LoVo (cell line): ENCODE measurements at places on chromosomes 16 and 17.

DNA sequence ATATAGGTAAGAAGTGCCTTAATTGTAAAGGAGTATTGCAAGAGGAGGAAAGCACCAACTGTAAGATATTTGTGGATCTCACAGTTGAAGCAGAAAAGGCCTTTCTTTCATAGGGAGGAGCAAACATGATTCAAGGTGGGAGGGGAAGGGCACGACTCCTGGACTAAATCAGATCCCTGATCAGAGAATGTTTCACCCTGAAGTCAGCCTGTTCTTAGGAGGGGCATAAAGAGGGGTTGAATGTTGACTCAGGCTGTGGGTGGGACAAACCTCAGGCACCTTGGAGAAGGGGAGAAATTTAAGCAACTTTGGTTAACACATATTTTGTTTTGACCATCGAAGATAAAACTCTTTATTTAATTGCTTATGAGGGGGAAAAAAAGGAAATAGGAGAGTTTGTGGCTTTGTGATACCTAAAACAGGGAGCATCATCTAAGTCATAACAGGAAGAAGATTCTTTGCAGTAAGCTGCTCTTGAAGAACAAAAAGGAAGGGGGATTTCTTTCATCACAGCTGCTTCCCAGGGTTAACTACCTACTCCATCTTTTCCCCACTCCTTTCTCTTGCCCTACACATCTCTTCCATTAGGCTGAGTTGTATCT, 158.6 kb upstream of the ZNF267 start:
- no peak for DNase-seq

DNA sequence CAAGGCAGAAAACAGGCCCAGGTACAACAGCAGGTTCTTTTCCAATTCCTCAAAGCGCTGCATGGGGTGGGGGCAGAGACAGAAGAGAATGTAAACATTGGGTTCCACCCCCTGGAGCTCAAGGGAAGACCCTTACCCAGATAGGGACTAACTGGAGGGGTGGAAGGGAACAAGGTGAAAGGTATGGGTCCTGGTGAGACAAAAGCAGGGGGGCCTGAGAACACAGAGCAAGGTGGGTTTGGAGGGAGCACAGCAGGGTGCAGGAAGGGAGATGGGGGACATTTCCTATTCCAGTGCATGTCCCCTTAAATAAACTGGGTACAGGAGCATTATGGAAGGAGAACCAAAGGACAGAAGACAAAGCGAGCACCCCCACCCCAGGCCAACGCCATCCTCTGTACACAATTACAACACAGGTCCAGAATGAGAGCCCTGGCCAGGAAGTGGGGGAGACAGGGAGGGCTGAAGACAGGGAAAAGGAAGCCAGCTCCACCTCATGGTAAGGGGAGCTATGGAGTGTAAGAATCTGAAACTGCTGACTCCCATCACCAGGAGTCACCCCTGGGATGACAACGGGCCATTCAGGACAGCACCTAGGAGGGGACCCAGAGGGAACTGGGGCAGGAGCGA, 2.1 kb upstream of the CD2BP2 start:
- no peak for DNase-seq

DNA sequence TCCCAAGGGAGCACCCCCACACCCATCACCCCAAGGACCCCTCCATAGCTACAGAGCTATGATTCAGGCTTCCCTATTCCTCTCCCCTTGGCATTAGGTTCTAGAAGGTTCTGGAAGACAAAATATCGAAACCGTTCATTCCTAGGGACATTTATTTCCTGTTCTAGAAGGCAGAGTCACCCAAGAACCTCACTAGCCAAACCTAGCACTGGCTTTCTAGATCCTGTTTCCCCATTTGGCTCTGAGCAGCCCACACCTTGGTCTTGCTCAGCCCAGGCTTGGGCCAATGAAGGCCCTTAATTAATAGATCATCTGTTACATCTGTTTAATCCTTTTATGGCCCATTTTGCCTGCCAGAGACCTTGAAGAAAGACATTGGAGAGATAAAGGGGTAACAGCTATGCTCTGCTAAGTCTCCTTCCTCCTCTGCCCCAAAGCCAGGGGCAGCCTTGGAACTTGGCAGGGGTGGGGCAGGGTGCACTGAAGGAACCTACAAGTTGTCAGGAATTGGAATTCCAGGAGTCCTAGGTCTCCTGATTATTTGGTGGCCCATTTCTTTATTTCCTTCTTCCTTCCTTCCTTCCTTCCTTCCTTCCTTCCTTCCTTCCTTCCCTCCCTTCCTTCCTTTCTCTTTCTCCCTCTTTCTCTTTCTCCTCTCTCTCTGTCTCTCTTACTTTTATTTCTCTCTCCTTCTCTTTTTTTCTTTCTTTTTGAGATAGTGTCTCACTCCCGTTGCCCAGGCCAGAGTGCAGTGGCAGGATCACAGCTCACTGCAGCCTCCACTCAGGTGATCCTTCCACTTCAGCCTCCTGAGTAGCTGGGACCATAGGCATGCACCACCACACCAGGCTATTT, 8.7 kb upstream of the FZD2 start:
- DNase-seq = no peak

GRCh38 chr16:77540646-77541045, 105.8 kb upstream of the ADAMTS18 start:
- DNase-seq = no peak

- DNase-seq = no peak
Measured at GRCh38 chr17:45384047-45384788, 48.5 kb downstream of the ARHGAP27 start.

GRCh38 chr17:55212880-55213279, 51.9 kb upstream of the HLF start:
- DNase-seq = no peak

DNA sequence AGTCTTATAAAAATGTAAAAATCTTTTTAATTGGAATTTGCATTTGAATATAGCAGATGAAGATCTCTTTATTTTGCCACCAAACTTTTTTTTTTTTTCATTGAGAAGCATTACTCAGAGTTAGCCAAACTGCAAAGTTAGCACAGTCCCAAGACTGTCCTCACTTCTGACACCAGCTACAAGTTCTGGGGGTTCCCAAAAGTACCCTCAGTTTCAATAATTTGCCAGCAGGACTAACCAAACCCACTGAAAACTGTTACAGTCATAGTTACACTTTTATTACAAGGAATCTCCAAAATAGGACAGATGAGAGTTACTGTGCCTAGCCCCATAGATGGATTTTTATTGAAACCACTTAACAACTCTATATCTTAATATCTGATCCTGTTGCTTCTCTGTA, 144.1 kb downstream of the CHD9 start:
- no peak for DNase-seq

- DNase-seq = no peak
Measured at GRCh38 chr16:27449434-27450195, 47.6 kb downstream of the IL21R start.

DNA sequence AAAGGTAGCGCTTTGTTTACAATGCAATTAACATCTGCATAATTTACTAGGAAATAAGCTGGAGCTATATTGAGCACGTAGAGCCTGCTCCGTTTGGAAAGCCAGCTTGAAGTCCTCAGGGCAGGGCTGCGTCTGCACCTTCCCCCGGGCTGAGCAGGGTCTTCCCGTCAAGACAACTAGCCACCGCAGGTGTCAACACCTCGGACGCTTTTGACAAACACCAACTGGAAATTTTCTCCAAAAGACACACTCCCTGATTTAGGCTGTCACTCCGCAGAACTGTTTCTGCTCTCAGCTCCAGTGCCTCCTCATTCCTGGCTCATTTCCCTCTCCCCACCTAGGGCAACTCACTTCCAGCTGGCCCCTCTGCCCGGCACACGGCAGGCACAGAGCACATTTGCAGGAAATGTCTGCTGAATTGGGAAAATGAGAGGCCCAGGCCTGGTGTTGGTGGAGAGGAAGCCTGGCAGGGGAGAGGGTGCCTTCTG, 170.3 kb downstream of the MAF start:
- DNase-seq = no peak

GRCh38 chr16:11610580-11610979, 23.9 kb upstream of the LITAF start:
- DNase-seq = no peak

GRCh38 chr16:15970202-15970601, 20.8 kb downstream of the ABCC1 start:
- DNase-seq = no peak

- DNase-seq = no peak
Measured at GRCh38 chr16:24820522-24820921, 25.2 kb upstream of the SLC5A11 start.

GRCh38 chr16:22739077-22739476, 74.9 kb upstream of the HS3ST2 start:
- DNase-seq = no peak
